Skin of body (tissue), 3 donors: ENCODE measurements at places on chromosomes 11 and 22.

- DNase-seq, result no peak
Measured at GRCh38 chr11:122594986-122595645, 60.4 kb upstream of the UBASH3B start.

- DNase-seq, result no peak
Measured at GRCh38 chr11:14418801-14419417, 59.9 kb upstream of the RRAS2 start.

- DNase-seq, result no peak
Measured at GRCh38 chr11:114984611-114985163, 306.4 kb downstream of the NXPE2 start.

DNA sequence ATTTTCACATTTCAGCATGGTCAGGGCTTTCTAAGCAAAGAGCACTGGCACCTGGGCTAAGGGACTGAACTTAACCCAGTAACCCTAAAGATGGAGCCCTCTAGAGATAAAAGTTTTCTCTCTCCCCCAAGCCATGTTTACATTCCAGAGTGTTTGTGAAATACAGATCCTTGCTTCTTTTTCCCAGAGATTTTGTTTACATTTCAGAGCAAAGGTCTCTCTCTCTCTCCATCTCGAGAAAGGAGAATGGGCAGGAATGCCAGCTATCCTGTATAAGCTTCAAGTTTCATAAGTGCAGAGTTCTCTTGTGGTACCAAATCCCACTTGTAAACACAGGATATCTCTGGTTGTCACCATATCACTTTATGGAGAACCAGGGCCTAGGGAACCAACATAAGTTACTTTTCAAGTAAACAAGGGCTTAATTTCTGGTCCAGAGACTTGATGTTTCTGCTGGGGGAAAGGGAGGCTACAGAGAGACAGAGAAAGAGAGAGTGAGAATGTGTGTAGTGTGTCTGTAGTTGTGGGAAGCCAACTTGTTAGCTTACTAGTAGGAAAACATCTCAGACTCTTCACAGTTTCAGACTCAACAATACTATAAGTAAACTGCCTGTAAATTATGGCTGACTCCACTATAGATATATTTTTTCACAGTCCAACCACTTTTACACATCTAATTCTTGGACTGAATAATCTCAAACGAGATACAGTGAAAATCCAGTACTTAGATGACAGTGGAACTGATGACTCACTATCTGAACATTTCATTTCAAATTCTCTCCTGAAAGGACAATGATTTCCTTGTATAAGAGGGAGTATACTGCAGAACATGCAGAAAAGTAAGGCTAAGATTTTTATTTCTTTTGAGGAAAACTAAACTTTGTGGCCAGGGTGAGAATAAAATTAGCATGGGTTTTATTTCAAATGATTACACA, 76.2 kb downstream of the ARHGAP32 start:
- DNase-seq, result no peak

DNA sequence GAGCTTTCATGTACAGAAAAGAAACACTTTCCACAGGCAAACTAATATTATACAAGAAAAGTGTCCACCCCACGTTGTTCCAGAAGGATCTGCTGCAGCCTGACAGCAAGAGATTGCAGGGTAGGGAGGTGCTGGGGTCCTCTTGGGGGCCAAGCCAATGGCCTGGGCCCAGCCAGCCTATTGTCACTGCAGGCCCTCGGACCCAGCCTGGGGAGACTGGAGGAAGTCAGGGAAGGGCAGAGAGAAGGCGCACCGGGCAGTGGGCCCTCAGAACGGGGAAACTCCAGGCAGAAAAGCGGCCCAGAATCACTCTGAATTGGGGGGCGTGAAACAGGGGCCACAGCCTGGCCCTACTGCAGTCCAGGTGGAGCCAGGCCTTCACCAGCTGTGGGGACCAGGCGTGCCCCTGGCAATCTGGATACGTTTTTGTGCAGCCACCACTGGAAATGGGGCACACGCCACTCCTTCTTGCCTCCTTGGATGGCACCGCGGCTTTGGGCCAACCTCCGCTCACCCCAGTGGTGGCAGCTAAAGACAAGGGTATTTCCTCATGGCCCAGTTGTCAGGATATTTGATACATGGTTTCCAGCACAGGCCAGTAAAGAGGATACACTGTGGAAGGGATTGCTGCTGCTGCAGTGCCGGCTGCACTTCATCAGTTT, 3.9 kb upstream of the NAP1L4 start:
- no peak for DNase-seq

- no peak for DNase-seq
Measured at GRCh38 chr22:48842976-48843375, 984.7 kb downstream of the BRD1 start.

- no peak for DNase-seq
Measured at GRCh38 chr11:123681030-123681429, 26.6 kb upstream of the SCN3B start.

- no peak for DNase-seq
Measured at GRCh38 chr11:64835616-64836447, 8.6 kb downstream of the CDC42BPG start.

DNA sequence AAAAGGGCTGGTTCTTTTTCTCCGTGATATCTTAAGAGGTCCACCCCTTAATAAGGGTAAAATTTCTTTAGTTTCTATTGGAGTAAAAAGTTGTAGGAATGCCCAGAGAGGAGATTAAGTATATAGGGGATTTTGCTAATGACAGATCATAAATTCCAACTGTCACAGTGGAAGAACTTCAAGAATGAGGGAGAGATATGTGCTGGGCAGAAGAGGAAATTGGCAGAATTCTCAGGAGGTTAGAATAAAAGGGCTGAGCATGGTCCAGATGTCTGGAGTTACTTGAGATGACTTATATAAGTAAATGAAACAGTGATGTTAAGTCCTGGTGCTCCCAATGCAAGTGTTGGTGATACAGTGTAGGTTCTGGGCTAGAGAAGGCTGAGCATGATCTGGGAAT, 417.6 kb upstream of the ARHGAP42 start:
- no peak for DNase-seq

DNA sequence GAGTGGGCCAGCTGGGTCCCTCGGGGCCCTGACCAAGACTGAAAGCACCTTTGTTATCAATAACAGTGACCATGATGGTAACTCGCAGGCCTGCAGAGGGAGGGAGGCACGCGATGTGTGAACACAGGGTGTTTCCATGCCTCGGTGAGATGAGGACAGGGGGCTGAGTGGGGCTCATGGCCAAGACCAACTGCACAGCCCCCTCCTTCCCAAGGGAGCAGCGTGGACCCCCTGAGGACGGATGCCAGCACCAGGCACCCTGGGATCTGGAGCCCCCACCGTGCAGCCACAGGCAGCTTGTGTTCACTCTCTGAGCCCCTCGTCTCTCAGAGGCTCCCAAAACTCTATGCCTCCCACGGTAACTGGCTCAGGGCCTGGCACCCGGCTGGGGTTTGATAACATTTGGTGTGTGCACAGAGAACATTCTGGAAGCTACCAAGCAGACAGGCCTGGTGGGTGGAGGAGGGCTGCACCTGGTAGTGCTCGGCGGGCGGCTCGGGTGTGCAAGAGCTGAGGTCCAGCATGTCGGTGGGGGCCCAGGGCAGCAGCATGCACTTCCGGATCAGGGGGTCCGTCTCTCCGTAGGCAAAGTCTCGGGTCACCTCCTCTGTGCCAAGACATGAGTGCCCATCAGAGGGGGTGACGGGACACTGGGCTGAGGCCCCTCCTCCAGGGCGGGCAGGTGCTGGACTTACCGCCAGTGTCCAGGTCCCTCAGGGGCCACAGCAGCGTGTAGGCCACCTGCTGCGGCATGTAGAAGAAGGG, 7.6 kb downstream of the TTLL12 start:
- no peak for DNase-seq

DNA sequence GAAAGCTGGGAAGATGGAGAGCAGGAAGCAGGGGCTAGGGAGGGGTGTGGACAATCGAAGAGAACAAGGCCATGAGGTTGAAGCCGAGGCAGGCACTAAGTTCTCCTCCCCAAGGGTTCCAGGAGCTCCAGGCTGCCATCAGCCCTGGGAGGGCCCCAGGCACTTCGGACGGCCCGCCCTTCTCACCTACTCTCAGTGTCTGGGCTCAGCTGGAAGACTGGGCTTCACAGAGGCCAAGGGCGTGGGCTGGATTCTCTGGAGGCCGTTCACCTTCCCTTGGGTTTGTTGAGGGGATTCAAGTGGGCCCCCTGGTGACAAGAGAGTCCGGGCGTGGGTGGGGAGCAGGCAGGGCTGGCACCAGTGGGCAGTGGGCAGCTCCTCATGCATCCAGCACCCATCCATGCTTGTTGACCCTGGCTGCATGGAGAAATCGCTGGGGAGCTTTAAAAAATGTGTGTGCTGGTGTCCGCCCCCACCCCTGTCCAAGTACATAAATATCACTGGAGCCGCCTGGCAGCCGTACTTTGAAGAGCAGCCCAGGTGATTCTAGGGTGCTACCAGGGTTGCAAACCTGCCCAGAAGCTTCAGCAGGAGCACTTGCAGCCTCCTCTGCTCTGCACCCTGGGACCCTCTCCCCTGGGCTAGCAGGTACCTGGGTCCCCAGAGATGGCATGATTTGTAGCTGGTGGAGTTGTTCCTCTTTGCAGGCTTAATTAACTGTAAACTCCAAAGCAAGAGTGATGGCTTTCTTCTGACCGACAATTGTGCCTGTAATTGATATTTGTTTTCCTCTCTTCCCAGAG, 74.3 kb downstream of the RTL6 start:
- DNase-seq, result no peak

GRCh38 chr11:125070699-125071254, 7.7 kb downstream of the SLC37A2 start:
- no peak for DNase-seq

GRCh38 chr11:44708009-44708408, 18.8 kb upstream of the TSPAN18 start:
- peak; percentile 38 for DNase-seq

- no peak for DNase-seq
Measured at GRCh38 chr11:122248131-122248530, 132.1 kb upstream of the BLID start.

DNA sequence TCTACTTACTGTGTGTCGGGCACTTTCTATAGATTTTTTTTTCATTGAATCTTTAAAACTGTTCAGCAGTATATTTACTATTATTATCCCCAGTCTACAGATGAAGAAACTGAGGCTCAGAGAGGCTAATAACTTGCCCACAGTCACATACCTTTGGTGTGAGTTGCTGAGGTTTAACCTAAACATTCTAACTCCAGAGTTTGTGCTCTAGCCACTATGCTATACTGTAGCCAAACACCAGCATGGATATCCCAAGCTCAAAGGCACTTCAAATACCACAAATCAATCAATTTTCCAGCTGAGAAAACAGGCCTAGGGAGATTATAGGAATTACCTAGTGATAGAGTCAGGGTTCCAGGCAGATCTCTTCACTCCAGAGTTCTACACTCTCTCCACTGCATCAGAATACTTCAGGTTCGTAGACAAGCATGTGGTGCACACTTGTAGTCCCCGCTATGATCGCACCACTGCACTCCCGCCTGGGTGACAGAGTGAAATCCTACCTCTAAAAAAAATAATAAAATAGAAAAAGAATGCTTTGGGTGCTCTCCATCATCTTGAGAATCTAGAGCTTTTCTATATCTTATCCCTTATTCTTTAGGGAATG, 20.4 kb upstream of the UPB1 start:
- no peak for DNase-seq

DNA sequence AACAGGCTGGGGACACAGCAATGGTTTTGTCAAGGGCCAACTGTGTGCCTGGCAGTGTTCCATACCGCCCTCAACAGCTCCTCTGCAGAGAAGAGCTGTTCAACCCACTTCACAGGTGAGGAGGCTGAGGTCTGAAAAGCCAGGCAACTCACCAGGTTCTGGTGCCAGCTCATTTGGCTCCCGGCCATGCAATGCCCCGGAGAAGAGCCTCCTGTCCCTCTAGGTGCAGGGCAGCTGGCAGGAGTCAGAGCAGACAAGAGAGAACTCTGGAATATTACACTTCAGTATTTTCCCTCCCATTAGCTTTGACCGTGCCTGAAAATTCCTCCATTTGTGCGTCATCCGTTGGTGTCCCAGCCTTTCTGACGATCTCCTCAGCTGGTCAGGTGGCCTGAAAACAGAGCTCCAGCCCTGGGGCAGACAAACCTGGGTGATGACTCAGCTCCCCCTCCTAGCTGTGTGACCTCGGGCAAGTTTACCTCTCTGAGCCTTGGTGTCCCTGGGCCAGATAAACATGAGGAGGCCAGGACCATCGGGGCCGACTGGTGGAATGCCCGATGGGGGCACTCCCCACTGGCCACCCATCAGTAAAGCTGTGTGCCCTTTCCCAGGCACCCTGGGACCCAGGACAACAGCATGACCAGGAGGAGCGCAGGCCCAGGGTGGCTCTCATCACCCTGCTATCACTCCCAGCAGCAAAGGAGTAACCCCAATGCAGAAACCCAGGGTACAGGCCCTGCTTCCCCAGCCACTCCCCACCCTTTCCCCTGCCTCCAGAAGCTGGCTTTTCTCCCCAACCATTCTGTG, 9.6 kb upstream of the C1QTNF6 start:
- no peak for DNase-seq

DNA sequence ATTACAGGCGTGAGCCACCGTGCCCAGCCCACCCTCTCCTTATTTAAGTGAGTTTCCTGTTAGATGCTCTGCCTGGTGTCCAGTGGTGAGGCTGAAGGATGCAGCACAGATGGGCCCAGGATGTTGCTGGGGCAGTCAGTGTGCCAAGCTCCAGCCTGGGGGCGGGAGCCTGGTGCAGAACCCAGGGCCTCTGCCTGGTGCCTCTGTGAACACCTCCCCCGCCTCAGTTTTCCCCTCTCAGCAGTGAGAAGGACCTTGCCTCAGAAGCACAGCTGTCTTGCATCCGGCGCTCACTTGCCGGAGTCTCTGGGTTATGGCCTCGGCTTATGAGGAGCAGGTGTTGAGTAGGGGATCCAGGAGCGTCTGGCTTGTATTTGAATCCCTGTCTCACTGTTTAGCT, 116.2 kb downstream of the KIAA1671 start:
- no peak for DNase-seq

DNA sequence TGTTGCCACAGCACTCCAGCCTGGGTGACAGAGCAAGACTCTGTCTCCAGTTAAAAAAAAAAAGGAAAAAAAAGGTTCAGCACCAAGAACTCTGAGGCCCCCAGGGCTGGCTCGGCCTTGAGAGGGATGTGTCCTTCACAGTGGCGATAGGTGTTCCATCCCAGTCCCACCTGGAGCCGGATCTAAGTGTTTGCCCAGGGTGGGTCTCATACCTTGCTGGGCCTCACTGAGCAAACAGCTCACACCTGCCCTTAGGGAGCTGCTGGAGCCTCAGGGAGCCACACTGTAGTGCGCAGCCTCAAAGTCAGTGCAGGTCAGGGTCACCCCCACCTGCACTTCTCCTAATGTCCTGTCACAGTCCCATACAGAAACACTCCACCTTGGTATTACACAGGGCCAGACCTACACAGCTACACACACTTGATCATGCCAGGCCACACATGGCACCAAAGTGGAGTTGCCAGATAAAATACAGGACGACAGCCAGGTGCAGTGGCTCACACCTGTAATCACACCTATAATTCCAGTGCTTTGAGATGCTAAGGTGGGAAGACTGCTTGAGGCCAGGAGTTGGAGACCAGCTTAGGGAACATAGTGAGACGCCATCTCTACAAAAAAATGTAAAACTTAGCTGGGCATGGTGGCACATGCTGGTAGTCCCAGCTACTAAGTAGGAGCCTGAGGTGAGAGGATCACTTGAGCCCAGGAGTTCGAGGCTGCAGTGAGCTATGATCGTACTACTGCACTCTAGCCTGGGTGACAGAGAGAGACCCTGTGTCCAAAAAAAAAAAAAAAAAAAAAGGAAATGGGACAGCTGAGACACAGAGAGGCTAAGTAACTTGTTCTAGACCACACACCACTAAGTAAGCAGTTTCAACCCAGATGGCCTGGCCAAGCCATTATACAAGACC, 7.3 kb downstream of the STARD10 start:
- DNase-seq, result no peak
